ENCODE measurements at places on chromosomes 5 and 9.
A peak's percentile ranks its signal among the peaks of the same experiment; 100 is the strongest.

GRCh38 chr9:81621785-81622259, 67.5 kb downstream of the TLE1 start:
- DNase-seq, result no peak

GRCh38 chr5:133289686-133290367, 238.0 kb downstream of the HSPA4 start:
- no peak for DNase-seq

DNA sequence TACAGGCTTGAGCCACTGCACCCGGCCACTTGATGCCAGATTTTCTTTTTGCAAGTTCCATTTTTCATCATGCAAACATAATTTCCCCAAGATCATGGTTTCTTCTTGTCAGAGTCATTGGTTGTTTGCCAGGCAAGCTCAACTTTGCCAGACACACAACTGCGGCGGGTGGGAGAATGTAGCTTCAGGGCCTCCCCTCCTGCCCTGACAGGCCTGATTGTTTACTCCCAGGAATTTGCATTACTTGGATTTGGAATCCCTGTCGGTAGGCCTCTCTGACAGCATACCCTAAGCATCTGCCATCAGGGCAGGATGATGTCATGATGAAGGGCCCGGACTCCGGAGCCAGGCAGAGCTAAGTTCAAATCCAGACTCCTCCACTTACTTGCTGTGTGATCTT, 15.1 kb downstream of the RPS14 start:
- DNase-seq, result peak; percentile 88

- DNase-seq, result no peak
These were observed 513.9 kb upstream of the RGMB start for GRCh38 chr5:98259595-98259994.

- DNase-seq, result peak; percentile 4
These were observed 76.1 kb upstream of the ASS1 start for GRCh38 chr9:130368631-130369103.

- DNase-seq, result no peak
These were observed 157.1 kb downstream of the ARRDC3 start for GRCh38 chr5:91225848-91226686.

GRCh38 chr5:5270958-5271785, 131.0 kb downstream of the ADAMTS16 start:
- peak; percentile 87 for DNase-seq

DNA sequence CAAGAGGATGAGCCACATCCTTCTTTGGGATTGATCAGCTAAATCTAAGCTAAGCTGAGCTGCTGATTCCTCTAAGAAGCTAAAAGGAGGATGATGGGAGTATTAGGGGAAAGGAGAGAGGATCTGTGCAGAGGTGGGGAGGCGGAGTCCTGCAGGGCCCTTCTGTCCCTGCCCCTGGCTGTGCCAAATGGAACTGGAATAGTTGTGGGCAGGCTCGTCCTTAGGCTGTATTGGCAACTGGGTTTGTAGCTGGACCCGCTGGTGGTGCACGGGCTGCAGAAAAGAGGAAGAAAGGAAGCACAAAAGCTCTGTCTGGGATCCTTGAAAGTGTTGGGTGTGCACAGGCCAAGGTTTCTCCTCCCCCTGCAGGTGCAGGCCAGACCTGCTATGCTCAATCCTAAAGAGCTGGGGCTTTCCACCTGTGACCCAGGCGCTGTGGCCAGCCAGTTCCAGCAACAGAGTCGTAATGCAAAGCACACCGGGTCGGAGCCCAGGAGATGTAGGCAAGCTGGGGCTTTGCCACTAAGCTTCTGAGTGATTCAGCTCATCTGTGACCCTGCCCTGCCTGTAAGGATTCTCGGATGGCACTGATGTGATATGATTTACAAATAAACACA, 9.8 kb downstream of the CLTB start:
- DNase-seq, result no peak

DNA sequence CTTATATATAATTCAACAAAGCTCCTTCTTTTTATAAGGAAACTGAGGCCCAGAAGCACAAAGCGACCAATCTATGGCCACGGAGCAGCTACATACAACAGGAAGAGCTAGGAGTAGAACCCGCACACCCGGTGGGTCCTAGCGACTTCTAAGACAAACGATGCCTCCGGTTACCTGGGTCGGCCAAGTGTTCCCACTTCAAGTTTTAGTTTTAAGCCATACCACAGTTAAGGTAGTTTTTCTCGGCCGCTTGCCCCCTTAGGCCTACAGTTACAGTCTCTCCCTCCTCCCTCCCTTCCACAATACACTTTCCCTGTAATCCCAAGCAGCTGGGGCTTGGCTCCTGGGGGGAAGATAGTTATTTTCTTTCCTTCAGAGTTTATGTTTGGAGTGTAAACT, 533 bp downstream of the SREK1IP1 start:
- DNase-seq, result peak; percentile 7

GRCh38 chr5:35822511-35822910, 34.2 kb upstream of the IL7R start:
- DNase-seq, result no peak

DNA sequence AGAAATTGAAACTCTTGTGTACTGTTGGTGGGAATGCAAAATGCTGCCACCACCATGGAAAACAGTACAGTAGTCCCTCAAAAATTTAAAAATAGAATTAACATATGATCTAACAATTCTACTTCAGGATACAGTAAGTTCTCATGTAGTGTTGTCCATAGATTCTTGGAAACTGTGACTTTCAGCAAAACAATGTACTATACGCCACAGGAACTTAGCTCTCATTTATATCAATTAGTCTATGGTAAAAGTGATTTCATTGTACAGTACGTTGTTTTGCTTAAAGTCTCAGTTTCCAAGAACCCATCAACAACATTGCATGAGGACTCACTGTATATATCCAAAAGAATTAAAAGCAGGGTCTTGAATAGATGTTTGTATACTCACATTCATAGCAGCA, 233.5 kb upstream of the GAS1 start:
- peak; percentile 50 for DNase-seq

GRCh38 chr9:33903157-33903780, 86.3 kb downstream of the UBE2R2 start:
- DNase-seq, result no peak

DNA sequence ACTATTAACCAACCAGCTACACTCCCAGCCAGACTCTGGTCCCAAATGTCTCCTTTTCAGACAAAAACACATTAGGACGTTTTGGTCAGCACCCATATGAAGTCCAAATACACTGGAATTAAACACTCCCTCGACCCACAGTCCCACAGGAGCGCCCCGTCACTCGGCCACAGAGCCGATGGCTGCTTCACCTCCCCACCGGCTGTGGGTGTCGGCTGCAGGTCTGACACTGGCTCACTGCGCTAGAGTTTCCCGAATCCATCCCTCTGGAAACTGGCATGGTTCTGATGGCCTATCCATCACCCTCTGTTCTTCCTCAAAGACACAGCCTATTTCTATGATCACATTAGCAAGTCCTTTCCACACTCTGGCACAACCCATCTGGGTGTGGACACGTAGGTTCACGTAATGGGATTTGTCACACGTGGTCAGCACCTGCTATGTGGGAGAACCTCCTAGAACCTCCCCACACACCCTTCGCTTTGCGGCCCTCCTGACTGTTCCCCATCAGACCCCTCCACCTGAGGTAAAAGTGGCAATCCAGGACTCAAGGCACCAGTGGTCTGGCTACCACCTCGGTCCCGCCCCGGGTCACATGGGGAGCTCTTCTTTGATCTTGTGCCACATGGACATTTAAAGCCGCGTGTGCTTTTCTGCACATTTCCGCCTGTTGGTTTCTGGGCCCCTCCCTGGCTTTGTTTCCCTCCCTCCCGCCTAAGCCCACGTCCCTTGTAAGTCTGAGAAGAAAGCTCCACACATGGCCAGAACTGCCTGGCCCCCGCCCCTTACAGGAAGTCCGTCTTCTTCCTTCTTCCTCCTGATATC, 131.1 kb upstream of the PHYKPL start:
- DNase-seq, result no peak

DNA sequence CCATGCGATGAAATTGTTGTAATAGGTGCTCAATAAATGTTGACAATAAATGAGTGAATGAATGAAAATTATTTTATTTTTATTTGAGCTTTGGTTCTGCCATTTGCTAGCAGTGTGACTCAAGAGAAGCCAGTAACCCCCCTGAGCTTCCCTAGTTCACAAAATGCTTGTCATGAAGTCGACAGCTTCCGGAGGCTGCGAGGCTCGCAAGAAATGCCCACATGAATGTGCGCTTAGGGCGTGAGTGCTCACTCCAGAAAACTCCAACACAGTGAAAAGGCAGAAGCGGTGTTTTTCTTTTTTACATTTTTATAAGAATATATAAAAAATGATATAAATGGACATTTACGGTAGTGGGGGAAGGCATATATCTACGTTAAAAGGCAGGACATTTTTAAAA, 26.5 kb downstream of the CDKN2A start:
- no peak for DNase-seq

- no peak for DNase-seq
These were observed 217.1 kb downstream of the MAST4 start for GRCh38 chr5:66813306-66813705.

GRCh38 chr9:123712399-123712798, 217.5 kb downstream of the DENND1A start:
- DNase-seq, result peak; percentile 23

- no peak for DNase-seq
These were observed 229.2 kb upstream of the MPDZ start for GRCh38 chr9:13508681-13509080.

GRCh38 chr9:116490321-116490720, 196.8 kb upstream of the TRIM32 start:
- no peak for DNase-seq
